ENCODE measurements at places on chromosomes 7 and 10.

DNA sequence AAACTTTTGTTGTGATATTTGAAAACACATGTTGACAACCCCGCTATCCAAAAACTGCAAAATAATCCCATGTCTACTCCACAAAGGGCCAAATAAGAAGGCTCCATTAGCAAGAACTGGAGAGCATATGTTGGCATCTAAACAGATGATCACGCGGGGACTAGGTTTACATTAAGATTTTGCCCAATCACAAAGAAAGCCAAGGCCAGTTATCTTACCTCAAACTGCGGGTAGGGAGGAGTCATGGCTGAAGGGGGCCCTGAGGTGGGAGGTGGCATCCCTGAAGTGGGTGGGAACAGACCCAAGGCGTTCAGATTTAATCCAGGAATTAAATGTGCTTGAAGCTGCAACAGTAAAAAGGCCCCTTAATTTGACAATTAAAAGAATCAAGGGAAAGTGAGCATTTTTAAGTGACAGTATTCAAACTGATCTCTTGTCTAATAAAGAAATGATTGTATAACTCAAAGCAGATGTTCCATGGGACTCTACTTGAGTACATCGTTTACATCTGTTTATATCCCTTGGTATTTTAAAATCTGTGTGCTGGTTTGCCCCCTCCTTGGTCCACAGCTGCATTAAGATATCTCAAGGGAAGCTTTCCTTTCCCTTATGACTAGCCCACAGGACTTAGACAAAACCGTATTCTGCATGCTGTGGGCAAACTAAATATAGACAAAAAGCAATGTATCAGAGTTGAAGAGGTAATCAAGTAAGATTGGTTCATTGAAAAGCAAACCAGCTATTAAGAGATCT is 42.9 kb downstream of the MALSU1 start:
- DNase-seq, result no peak

- no peak for DNase-seq
Observed at GRCh38 chr7:134632937-134633540, 13.6 kb upstream of the BPGM start.

GRCh38 chr7:11751807-11752389 is 80.1 kb downstream of the THSD7A start:
- no peak for DNase-seq

DNA sequence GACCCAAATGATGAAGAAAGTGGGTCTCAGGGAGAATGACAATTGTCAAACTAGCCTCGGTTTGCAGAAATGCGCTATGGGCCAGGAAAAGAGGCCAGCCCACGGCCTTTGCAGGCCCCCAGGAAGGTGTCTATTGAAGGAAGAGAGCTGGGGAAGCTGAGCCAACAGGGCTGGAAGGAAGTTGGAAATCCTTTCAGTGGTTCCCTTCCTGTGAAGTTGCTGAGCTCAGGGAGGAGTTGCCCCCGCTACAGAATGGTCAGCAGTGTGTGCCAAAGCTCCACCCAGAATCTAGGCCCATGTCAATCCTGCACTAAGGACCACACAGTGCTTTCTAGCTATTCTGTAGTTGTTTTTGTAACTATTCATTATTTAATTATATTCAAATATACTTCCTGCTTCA is 91.6 kb upstream of the ANLN start:
- no peak for DNase-seq

DNA sequence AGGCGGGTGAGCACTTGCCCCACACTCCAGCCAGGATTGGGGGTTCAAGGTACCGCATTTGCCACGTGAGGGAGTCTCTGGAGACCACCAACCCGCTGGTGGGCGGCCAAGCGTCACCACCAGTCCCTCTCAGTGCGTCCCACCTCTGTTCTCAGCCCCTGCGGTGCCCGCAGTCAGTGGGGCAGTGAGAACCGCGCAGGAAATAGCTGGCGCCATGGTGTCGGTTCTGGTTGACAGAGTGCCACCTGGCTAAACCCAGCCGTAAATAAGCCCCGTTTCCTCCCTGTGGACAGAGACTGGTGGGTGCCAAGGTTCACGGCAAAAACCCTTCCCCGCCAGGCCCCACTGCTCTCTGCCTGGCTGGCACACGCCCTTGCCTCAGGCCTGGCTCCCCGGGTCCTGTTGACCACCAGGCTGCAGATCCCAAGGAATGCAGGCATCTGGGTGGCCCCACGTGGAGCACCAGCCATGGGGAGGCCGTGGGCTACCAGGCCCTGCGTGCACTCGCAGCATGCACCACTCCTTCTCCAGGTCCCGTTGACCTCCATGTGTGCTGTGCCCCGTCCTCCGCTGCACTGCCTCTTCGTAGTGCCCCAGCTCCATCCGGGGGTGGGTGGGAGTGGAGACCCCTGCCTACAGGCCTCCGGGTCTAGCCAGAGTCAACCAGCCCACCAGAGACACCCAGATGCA is 140.0 kb downstream of the LHPP start:
- no peak for DNase-seq

DNA sequence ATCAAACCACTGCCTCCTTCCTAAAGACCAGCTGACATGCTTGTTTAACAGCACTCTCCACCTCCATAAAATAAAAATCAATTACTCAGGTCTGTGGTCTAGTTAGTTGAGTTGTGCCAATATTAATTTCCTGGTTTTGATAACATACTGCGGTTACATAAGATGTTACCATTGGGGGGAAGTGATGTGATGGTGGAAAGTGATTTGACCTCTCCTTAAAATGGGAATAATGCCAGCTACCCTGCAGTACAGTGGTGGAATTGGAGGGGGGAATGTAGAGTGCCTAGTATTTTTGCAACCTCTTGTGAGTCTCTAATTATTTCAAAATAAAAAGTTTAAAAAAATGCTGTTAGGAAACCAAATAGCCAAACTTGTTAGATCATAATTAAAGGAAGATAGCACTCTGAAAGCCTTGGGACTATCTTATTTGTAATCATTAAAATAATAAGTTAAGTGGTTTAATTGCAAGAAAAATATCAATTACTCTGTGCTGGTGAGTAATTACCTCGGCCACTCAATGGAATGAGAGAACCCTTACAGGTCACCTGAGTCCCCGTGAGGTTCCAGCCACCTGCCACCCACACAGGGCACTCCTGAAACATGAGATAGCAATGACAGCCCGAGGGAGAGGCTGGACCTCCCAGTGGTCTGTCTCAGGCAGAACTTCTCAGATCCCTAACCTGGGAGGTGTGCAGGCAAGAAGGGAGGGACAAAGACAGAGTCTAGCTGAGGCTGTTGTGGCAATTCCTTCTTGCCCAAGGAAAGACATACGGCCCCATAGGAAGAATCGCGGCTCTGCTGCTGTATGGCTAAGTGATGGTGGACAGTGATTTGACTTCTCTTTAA is 94.1 kb downstream of the SH3PXD2A start:
- DNase-seq, result no peak

- DNase-seq, result no peak
Observed at GRCh38 chr7:130417213-130417612, 23.6 kb downstream of the CEP41 start.

DNA sequence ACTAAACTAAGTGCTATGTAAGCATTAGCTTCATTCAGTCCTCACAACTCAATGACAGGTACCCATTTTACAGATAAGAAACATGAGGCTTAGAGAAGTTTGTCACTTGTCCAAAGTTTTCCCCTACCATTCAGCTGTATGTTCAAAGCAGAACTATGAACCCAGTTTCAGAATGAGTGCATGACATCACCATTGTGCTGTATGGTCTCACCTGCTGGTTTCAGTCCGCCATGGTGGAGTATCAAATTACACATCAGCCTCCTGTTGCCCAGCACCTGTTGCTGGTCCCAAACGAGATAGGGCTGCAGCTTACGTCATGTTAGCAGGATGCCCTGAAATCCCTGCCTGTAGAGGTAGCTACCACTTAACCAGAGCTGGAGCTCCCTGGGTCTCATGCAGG is 95.0 kb downstream of the DYNC1I1 start:
- DNase-seq, result no peak

- DNase-seq, result no peak
Observed at GRCh38 chr7:131112431-131112830, 215.2 kb upstream of the MKLN1 start.

GRCh38 chr7:31874631-31875386 is 187.8 kb downstream of the PPP1R17 start:
- DNase-seq, result no peak

GRCh38 chr10:62076891-62077290 is 175.4 kb downstream of the ARID5B start:
- DNase-seq, result no peak

DNA sequence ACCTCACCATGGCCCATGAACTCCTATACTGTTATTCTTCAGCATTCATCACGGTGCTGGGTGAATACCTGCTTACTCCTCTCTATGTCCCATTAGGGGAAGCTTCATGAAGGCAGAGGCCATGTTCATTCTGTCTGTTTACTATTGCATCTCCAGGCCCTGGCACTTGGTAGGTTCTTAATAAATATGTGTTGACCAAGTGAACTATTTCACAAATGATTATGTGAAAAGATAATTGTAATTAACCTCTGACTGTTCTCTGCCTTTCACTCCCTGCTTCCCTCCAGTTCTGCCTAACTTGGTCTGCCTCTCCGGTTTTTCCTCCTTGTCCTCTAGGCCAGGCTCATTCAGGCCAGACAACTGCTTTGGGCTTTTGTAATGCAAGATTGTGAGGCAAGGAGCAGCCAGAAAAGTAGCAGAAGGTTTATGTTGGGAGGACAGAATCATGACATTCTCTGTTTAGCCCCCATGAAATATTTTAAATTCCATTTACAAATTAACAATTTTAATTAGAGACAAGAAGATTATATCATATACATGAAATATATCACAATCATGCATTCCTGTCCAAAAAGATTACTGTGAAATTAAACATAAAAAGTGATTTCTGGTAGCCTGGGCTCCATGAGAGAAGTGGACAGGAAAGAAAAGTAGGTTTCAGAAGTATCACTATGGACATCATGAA is 42.1 kb upstream of the PLXNA4 start:
- no peak for DNase-seq

GRCh38 chr7:12716134-12716681 is 28.8 kb downstream of the ARL4A start:
- DNase-seq, result no peak

DNA sequence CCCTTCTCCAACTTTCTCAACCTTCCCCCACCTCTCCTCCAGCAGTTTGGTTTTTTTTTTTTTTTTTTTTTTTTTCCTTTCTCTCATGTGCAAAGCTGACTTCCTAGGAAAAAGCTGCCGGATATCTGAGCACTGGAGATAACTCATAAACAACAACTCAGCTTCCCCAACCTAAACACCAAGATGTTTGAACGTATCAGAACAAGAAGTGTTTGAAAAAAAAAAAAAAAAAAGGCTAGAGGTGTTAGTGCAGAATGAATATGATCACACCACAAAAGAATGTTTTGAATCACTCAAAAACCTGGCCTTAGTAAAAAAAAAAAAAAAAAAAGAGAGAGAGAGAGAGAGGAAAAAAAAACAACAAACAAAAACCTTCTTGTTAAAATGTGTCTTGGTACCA is 11.2 kb downstream of the GATA3 start:
- DNase-seq, result no peak

GRCh38 chr7:72540106-72540611 is 128.0 kb upstream of the CALN1 start:
- no peak for DNase-seq

- DNase-seq, result no peak
Observed at GRCh38 chr10:30432622-30433305, 1.2 kb upstream of the MAP3K8 start.

DNA sequence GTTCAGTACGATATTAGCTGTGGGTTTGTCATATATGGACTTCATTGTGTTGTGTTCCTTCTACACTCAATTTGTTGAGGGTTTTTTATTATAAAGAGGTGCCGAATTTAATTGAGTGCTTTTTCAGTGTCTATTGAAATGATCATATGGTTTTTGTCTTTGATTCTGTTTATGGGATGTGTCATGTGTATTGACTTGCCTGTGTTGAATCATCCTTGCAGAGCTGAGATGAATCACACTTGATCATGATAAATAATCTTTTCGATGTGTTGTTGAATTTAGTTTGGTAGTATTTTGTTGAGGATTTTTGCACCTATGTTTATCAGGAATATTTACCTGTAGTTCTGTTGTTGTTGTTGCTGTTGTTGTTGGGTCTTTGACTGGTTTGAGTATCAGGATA is 39.8 kb downstream of the ATOH7 start:
- DNase-seq, result no peak

DNA sequence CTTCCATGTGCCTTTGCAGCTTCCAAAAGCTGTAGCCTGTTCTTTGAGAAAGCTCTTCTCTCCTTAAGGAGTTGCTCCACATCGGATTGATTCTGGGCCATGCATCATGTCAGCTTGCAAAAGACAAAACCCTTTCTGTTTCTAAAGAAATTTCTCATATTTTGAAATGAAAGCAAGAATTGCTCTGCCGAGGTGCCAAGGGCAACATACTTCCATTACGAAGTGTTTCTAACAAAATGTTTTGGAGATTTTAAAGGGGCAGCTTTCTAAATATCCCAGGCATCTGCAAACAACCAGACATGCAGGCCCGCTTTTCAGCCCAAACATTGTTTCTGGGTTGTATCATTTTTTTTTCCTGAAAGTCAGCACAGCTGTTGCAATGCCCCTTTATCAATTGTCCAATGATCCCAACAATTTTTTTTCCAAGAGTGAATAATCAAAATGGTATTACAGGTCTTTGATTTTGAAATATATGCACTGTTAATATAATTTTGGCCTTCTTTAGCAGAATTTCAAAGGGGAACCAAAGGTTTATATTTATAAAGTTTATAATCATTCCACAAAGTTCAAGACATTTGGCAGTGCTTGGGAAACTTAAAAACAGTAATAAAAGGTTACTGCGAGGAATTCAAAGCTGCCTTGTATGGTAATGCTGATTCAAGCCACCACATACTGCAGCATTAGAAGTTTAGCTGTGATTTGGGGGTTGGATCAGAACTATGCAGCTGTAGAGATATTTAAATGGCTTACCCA is 61.0 kb downstream of the TES start:
- DNase-seq, result no peak

DNA sequence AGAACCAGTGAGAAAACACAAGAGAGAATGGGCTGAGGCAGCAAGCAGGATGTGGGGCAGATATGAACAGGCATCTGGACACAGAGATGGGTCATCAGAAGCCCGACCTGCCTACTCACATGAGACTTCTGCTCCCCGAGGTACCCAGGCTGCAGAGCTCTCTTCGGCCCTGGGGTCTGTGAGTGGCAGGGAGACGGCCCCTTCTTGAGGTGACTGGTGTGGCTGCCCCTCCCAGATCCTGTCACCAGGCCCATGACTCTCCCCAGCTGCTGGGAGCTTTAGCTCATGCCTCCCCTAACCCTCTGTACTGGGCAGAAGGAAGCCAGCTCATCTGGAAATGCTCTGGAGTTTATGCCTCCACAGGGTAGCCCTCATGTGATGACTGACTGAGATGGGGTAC is 157.6 kb upstream of the PCBD1 start:
- no peak for DNase-seq

DNA sequence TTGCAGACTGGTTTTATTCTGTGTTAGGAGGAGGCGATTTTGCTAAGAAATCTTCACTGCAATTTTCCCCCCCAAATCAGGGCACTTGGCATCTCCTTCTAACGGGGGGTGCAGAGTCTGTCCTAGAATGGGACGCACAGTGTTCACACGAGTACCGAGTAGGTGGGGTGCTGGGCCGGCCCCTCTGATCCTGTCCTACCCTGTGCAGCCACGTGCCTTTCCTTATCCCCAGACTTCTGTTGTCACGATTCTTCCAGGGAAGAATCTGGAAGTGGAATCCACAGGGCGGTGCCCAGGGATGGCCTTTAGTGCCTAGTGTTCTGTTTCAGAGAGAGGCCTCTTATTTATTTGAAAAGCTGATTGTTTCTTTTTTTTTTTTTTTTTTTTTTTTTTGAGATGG is 16.4 kb downstream of the CUX1 start:
- DNase-seq, result no peak

- DNase-seq, result no peak
Observed at GRCh38 chr7:22352887-22353286, 4.1 kb downstream of the RAPGEF5 start.

Measured in bone marrow (tissue), 2 donors.